ENCODE measurements at places on chromosomes 7 and 10.

- DNase-seq, result no peak
Measured at GRCh38 chr7:40623863-40624262, 489.1 kb downstream of the SUGCT start.

DNA sequence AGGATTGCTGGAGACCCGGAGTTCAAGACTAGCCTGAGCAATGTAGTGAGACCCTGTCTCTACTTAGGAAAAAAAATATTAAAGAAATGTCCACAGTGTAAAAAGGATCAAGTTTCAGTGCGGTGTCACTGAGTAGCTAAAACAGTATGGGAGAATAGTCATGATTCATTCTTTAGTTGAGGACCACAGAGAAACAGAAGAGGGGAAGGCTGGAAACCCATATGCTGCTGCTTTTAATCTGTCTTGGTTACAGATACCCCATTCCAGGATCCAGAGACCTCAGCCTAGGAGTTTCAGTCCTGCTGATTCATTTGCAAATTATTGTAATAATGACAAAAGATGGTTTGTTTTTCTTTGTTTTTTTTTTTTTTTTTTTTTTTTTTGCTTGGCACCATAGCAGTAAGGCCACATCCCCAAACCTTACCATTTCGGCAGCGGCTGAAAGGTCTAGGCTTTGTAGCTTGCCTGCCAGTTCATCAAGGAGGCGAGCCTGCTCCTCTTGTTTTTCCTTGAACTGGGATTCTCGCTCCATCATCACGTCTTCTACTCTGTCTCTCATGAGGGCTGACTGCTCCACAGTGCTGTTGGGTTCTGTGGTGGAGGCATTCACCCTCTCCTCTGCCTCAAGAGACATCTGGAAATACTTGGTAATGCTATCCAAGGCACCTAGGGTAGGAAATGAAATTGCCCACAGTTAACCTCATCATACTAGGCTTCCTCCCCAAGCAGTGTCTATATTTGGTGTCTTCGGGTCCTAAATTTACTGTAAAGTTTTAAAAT is 44.2 kb downstream of the DLD start:
- no peak for DNase-seq

DNA sequence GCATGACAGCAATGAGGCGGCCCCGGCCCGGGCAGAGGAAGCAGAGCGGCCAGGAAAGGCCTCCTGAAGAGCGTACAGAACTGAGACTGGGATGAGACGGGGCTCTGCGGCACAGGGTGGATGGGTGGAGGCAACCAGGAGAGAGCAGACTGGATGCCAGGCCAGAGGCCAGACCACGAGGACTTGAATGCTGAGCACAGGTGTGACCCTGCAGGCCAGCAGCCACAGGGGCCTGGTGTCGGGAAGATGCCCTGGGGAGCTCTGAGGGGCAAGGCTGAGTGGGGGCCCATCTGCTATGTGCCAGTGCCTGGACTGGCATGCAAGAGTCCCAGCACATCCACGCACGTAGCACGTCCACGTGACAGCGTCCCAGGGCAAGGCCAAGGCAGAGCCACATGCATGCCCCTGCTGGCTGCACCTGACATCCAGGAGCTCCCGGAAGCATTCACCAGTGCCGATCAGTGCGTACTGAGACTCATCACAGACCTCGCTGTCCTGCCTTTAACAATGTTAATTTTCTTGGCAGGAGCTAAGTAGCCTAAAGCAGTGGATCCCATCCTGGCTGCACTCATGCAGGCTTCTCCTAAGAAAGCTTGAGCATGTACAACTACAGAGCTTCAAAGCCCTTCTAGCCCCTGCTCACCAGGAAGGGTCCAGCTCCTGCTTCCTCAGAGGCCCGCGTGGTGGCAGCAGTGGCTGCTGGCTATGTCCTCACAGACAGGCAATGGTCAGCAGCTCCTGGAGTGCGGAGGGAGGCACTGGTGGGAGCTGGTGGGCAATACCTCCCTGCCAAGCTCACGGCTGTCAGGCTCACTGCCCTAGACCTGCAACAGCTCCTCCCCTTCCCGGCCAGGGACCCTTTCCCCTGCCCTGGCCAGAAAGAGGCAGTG is 18.0 kb downstream of the GRID1 start:
- DNase-seq, result peak; percentile 18

GRCh38 chr7:28956608-28957063 is 1.5 kb downstream of the TRIL start:
- DNase-seq, result peak; percentile 77

DNA sequence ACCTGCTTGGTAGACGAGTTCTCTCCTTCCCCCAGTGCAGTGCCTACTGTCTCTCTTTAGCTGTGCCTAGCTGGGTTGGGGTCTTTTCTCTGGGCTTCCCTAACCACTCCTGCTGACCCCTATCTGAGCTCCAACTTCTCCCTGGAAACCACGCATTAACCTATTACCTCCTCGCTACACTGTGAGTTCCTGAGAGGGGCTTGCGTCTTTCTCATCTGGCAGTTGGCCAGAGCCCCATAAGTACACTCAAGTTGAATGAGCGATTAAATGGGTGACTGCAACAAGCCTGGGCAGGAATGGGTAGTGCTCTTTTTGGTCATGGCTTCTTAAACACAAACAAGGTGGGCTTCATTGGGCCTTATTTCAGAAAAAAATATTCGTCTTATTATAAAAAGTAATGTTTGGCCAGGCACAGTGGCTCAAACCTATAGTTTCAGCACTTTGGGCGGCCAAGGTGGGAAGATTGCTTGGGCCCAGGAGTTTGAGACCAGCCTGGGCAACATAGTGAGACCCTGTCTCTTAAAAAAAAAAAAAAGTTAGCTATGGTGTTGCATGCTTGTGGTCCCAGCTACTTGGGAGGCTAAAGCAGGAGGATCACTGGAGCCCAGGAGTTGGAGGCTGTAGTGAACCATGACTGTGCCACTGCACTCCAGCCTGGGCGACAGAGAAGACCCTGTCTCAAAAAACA is 41.4 kb downstream of the SYPL1 start:
- DNase-seq, result no peak

DNA sequence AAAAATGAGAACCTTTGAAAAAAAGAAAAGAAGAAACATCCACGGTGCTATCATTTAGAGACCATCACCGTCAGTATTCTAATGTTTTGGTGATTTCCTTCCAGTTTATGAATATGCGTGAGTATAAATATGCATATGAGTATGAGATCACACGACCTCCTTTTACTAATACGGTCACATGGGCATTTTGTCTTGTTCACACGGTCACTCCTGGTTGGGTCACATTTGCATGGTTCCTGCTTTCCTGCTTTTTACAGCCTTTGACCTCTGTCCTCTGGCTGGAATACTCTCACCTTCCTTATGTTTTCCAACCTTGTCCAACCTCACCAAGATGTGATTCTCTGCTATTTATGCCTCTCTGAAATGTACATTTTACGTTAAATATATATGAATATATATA is 25.3 kb upstream of the LMTK2 start:
- no peak for DNase-seq

GRCh38 chr10:68721673-68722335 is 765 bp downstream of the CCAR1 start:
- DNase-seq, result no peak

- DNase-seq, result no peak
Measured at GRCh38 chr7:104196161-104196560, 11.7 kb downstream of the ORC5 start.

- DNase-seq, result peak; percentile 20
Measured at GRCh38 chr10:43200538-43201390, 62.5 kb downstream of the CSGALNACT2 start.

GRCh38 chr7:143216686-143217085 is 5.2 kb upstream of the TAS2R40 start:
- DNase-seq, result no peak

DNA sequence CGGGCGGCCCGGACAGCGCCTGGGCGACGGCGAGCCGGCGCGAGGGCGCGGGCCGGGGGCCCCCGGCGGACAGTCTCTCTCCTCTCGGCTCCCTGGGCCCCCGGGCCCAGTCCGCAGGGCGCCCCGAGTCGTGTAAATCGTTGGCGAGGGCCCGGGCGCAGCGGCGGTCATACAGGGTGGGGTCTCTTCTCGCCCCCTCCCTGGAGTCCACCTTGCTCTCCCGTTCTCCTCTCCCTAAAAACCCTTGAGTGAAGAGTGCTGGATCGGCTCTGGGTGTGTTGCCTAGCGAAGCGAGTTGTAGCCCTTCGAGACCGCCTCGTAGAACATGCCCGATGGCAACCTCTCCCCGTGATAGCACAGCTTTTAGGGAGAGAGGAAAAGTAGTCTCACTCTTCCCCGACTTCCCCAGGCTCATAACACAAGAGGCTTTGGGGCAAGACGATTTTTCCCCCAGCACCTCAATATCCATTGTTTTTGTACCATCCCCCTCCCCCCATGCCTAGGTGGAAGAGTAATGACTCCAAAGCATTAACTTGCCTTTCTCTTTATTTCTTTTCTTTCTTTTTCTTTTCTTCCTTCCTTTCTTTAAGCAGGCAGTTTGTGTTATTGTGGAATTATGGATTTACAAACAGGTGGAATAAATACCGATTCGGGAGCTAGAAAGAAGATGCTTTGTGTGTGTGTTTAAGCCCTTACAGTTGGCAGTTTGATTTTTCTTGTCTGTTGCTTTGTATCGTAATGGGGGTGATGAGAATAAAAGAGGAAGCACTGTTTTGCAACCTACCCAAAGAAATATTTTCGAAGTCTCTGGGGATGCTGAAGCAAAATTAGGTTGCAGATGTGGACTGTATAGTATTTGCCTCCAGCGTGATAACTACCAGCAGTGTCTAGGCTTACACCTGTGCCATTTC is 822 bp downstream of the SHOC2 start:
- DNase-seq, result peak; percentile 68

- DNase-seq, result no peak
Measured at GRCh38 chr7:95845007-95845406, 72.7 kb downstream of the DYNC1I1 start.

DNA sequence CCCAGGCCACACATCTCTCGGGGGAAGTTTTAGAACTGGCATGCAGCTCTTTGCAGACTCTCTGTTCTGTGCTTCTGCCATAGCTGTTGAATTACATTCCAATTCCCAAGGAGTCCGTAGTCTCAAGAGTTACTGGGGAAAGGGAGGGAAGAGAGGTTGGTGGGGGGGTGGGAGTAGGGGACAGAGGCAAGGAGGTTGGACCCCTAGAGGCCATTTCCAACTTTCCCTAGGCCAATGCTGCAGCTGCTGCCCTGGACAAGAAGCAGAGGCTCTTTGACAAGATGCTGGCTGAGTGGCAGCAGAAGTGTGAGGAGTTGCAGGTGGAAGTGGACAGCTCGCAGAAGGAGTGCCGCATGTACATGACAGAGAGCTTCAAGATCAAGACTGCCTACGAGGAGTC is 23.8 kb downstream of the MYH16 start:
- DNase-seq, result no peak

DNA sequence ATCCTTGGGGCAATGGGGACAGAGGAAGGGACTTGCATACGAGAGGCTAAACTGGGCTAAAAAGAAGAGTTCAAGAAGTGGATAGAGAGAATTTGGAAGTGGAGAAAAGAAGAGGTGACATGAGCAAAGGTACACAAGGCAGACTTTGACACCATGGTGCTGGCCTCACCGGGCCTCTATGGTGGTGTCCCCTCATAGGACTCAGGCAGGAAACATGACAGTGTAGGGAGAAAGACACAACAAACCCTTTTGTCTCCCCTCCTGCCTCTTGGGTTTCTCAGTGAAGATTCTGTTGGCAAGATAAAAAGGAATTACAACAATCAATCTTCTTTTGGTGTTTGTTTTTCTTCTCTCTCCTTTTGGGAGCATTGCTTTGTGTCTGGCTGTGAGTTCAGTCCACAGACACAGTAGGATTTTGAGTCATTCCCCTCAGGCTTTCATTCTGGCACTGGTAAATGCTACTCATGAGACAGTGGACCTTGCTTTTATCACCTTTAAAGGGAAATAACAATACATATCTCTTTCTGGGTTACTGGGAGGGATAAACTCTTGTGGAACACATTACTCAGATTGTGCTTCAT is 827.7 kb downstream of the TNS3 start:
- no peak for DNase-seq

DNA sequence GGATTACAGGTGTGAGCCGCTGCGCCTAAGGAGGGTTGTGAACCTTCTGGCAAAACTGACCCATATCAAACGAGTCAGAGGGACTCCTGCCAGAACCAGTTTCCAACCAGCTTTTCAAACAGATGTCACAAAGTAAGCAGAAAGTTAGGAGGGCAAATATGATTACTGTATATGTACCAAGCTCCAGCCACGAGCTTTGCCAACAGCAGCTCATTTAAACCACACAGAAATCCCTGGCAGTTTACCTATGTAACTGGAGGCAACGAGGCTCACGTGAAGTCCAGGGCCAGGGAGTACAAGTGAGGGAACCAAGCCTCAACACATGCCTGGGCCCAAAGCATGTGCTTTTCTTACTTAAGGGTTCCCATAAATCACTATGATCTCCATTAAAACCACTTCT is 12.5 kb upstream of the DAGLB start:
- no peak for DNase-seq

GRCh38 chr10:79488336-79488735 is 24.0 kb upstream of the EIF5AL1 start:
- no peak for DNase-seq

DNA sequence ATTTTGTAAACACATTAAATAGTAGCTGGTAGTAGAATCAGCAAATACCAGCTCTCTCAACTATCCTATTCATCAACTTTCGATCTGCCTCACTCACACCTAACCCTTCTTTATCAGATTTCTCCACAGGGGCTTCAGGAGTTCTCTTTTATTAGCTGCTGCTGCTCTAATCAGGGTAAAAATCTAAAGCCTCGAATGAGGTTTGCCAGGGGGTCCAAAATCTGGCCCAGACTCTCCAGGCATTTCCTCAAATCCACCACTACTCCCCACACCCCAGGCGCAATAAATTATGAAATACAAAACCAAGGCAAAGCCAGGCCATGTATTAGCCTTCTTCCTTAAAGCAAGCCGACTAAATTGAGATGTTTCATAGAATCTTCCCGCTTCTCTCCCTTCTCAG is 2.3 kb downstream of the RNF216 start:
- DNase-seq, result no peak

- no peak for DNase-seq
Measured at GRCh38 chr7:55488216-55488615, 84.1 kb downstream of the VOPP1 start.

DNA sequence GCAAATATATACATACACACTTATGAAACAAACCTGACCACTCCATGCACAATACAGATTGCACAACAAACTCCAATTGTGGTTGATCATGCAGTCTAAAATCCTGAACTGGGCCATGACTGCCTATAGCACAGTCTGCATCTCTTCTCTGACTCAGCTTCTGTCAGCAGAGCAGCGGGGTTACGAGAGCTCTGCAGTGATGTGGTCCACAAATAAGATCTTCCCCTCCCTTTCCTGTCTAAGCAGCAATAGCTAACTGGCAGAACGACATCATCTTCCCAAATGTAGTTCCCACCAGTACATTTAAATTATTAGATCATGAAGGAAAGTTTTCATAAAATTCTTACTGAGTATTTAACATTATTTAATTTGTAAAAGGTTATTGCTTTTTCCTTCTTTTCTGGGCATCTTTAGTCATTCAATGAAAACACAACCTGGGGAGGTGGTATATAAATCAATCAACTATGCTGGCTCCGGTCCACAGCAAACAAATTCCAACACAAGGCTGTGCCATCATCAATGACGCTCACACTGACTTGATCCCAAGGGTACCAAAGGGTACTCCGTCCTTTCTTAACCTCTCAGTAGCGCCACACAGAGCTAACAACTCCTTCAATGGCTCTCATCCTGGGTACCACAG is 17.1 kb downstream of the ARHGAP21 start:
- DNase-seq, result no peak

Measured in left hindlimb (tissue), 1 donor.